ENCODE measurements at places on chromosomes 5 and 9.

GRCh38 chr5:37838933-37839341 is 904 bp downstream of the GDNF start:
- DNase-seq: no peak

DNA sequence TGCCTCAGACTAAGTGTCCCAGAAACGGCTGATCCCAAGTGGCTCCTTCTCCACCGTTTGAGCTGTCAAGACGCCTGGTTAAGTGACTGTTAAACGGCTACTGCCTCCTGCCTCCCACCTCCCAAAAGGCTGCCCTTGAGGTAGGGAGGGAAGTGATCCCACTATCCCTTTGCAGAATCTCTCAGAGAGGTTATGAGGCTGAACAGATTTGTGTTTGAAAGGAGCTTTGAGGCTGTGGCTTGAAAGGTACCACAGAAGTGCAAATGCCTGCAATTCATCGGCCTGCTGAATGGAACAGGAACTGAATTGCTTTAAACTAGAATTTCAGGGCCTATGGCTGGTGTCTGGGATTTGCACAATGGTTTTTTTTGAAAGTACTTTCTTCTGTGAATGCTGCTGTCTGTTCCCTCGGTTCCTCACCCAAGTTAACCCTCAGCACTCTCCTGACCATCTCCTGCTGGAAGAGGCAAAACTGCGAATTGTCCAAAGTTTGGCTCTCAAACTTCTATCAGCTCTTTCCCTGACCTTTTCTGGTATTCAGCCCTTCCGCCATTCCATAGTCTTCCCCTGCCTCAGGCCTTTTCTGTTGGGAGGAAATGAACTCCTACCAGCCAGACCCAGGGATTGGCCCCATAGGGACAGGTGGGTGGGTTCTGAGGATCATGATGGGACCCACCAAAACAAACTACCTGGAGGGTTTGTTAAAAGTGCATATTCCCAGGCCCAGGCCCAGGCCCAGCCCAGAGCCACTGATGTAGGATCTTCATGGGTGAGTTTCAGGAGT is 453.3 kb downstream of the KDM4C start:
- DNase-seq: no peak

DNA sequence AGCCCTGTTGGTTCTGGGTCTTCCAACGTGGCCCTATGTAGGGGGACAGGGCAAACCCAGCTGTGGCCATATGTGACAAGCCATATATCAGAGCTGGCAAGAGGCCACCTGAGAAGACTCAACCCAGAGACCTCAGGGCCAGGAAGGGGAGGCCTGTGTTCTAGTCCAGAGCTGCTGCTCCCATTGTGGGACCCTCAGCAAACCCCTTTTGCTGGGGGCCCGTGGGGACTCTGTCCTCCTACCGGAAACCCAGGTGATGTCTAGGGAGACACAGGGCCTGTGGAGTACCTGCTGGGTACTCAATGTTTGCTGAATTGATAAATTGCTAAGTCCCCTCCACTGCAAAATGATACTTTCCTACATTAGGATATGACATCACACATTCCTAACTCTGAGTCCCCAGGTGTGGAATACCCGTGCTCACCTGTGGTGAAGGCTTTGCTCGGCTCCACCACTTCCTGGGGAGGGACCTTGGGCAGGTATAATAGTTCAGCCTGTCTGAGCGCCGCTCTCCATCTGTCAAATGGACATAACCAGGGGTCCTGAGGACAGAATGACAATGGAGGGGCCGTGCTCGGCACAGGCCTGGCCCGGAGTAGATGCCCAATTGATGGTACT is 38.4 kb upstream of the ASS1 start:
- no peak for DNase-seq

- no peak for DNase-seq
Observed at GRCh38 chr5:137572042-137572695, 73.0 kb upstream of the SPOCK1 start.

- no peak for DNase-seq
Observed at GRCh38 chr5:74409712-74410111, 230.8 kb downstream of the ENC1 start.

DNA sequence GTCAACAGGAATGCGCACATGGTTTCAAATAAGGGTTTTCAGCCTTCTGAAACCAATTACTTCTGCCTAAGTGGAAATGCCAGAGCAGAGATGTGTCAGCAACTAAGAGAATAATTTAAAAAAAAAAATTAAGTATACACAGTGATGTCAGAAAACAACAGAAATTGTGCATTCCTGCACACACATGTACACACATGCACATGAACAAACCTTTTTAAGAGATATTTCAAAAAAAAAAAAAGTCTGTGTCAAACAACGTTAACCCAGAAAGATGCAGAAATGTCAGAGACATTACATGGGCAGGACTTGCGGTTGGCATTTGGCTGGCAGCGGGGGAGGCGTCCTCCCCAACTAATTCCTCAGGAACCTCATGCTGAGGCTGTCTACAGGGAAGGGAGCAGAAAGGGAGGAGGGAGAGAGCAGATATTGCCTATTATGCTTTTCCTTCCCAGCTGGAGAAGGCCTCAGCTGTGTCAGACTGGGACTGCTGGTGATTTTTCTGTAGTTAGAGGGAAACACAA is 536.9 kb upstream of the WWC1 start:
- no peak for DNase-seq

Measured in stimulated activated CD4-positive, alpha-beta T cell treated with anti-CD3 and anti-CD28 coated beads, Interleukin-1b, Interleukin-23, amount 100 ng/mL, for 1 hour (primary cell).